ENCODE measurements at places on chromosomes 4 and X.

DNA sequence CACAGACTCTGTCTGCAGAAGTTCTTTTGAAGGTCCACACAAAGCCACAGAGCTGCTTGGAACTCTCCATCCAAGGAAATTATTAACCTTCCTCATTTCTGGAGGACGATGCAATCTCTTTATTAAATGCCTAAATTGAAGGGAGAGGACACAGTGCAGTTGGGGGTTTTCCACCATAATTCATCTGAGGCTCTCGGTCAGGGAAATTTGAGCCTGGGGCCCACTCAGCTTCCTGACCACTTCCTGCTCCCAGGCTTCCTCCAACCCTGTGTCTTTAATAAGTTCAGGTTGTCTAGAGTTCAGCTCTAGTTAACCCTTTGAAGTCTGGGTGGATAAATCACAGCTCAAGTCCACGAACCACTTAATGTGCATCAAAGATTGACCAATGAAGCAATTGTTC is 58.5 kb downstream of the PRPS1 start:
- DNase-seq = no peak

DNA sequence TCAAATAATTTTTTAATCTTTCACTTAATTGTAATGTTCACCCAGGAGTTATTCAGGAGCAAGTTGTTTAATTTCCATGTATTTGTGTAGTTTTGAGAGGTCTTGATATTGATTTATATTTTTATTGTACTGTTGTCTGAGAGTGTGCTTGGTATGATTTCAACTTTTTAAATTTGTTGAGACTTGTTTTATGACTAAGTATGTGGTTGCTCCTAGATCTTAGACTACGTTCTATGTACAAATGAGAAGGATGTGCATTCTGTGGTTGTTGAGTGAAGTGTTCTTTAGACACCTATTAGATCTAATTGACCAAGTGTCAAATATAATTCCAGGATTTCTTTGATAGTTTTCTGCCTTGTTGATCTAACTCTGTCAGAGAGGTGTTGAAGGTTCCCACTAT is 353.3 kb upstream of the GNPDA2 start:
- DNase-seq = no peak

GRCh38 chr4:131339137-131339536 is 1810.0 kb upstream of the PCDH10 start:
- no peak for DNase-seq

- DNase-seq = no peak
Observed at GRCh38 chr4:13793020-13793710, 165.6 kb upstream of the BOD1L1 start.

DNA sequence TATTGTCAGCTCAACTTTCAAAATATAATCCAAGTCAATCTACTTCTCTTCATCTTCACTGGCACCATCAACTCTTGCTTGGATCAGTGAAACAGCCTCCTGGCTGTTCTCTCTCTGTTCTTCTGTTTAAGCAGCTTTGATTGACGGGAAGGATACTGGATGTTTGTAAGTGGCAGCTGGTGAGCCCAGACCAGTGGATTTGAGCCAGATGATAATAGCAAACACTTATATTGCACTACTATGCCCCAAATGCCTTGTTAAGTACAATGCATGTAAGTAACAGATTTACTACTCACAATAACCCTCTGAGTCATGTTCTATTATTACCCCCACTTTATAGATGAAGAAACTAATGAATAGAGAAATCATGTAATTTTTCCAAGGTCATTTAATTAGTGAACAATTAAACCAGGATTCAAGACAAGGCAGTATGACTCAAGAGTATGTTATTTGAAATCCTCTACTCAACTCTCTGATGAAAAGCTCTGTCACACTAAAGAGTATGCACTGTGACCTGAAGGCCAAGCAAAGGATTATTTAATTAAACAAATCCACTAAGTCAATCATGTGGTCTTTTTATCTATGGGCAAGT is 44.8 kb downstream of the SPANXN3 start:
- no peak for DNase-seq

GRCh38 chr4:122139139-122139538 is 13.0 kb upstream of the BLTP1 start:
- no peak for DNase-seq

DNA sequence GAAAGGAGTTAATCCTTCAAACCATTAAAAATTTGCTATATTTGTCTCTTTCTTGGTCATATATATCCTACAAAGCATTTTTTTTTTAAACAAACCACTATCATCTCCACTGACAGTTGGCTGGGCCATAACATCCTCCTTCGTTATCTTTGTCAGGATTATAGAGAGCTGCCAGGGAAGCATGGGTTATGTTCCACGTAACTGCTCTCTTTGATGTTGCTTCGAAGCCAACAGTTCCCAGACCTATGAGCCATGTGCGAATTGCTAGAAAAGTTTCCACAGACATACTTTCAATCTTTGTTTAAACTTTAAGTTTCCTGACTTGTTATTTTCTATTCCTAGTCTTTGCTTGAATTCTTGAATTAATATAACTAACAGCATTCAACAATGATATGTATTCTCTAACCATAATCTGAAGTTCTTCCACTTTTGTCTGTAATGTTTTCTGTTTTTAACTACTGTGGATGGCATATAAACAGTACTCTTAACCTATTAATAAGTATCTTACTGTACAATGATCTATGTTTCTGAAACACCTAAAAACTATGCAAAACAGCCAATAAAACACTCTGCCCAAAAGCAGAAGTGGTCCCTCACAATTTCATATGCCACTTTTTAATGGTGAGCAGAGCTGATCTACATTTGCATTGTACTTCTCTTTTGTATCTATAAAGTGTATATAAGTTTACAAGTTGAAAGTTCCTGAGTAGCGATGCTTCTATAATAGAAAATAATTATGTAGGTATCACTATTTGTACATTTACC is 37.9 kb downstream of the EREG start:
- no peak for DNase-seq
